ENCODE measurements at places on chromosomes 6 and 20.

DNA sequence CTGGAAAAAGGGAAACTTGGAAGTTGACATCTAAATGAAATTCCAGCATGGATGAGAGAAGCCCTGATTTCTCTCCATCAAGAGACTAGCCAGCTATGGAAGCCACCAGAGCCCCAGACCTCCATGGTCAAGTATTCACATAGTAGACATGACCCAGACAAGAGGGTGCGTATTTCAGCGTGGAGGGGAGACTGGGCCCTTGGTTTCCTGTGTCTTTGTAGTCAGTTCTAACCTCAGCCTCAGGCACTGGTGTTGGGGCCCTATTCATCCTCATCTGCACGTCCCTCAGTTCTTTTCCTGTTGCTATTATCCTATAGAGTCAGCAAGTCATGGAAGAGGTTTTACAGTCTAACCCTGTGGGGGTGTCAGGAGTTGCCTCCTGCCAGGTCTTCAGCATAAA is 12.5 kb downstream of the GNL1 start:
- DNase-seq = no peak

- DNase-seq = no peak
These were observed 41.6 kb downstream of the MRAP2 start for GRCh38 chr6:84074988-84075781.

- DNase-seq = no peak
These were observed 195.0 kb downstream of the CD83 start for GRCh38 chr6:14312587-14312986.

DNA sequence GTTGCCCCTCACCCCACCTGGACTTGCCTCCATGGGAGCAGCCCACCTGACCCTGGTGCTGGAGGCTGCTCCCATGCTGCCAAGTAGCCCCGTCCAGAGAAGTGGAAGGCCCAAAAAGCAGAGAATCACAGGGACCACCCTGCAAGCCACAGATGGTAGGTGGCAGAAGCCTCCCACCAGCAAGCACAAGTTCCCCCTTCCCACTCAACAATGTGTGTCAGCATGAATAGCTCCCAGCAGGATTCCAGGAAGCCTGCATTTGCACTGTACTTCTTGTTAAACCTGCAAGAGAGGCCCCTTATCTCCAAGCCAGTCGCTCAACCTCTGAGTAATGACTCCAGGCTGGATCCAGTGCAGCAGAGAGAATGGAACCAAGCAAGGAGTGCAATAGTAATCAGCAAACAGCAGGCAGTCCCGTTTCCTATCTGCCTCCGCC is 180.8 kb upstream of the CST7 start:
- DNase-seq = no peak

- no peak for DNase-seq
These were observed 23.3 kb upstream of the SIRPA start for GRCh38 chr20:1871807-1872458.

DNA sequence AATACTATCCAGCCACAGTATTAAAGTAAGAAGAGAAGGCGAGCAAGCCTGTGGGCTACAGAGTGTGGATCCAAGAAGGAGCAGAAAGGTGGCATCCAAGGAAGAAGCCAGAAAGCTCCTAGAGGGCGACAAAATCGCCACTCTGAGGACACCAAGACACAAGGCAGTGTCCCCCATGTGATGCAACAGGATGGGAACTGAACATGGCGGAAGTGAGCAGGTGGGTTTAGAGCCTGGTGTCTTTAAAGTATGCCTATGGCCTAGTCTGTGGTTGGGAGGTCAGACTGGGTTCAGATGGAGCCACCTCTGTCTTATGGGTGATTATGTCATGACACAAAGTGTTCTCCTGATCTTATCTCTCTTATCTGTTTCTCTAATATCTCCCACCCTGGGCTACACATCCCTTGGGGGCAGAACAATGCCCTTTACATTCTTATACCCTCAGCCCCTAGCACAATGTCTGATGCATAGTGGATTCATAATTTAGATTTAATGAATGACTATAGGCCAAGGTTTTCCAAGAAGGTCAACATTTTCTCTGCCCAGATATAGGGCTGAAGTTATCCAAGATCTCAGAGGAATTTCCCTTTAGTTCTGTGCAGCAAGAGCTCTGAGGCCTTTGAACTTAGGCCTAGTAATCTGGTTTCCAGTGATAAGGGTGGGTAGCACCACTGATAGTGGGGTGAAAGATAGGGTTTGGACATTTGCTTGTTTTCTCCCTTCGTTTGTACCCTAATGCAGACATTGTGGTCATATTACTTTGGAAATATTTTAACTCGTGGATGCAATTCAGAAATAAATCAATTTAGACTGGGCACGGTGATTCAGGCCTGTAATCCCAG is 167.3 kb upstream of the AKIRIN2 start:
- no peak for DNase-seq

GRCh38 chr6:126661646-126662045 is 321.7 kb downstream of the CENPW start:
- peak; percentile 86 for DNase-seq

DNA sequence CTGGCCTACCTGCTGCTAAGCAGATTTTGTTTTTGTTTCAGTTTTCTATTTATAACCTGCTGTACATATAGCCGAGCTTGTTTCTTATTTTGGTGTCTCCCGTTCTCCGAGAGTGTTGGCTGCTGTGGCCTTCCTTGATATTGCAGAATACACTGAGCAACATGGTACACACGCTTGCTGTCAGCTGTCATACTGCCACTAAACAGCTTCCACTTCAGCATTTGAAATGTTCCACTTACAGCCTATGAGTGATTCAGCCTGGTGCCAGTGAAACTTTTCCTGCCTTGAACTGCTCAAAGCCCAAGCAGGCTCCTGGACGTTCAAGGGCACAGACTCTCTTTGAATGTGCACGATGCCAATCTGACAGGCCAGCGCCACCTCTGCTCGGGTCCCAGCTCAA is 87.1 kb downstream of the PSMG4 start:
- DNase-seq = no peak

GRCh38 chr20:34724172-34724571 is 20.0 kb downstream of the TP53INP2 start:
- no peak for DNase-seq

DNA sequence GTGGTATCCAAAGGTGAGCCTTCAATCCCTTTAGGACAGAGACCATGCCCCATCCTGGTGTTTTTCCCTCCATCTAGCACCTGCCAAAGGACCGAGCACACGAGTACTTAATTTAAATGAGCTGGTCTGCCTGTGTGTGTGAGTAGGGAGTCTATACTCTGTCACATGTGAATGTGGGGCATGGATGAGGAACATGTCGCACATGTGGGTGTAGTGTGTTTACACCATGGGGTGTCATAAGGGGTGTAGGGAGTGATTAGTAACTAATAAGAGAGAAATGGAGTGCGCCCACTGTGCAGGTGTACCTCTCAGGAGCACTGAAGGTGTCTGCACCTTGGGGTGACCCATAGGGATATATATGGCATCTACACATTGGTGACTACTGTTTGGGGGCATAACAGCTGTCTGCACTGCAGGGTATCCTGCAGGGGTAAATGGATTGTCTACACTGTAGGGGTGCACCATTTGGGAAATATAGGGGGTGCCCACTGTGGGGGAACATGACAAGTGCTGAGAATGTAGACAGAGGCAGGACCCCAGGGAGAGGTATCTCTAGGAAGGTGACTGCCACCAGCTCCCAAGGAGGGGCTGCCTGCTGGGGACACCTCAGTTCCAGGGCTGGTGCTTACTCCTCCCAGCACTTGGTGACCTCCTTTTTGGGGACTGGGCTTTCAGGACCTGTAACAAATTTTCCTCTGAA is 53.5 kb downstream of the EBF4 start:
- no peak for DNase-seq

GRCh38 chr20:34744340-34744739 is 40.2 kb downstream of the TP53INP2 start:
- no peak for DNase-seq

GRCh38 chr20:41143354-41143753 is 6.0 kb downstream of the PLCG1 start:
- DNase-seq = no peak

- DNase-seq = no peak
These were observed 418.7 kb downstream of the CBLN4 start for GRCh38 chr20:55586610-55587009.

DNA sequence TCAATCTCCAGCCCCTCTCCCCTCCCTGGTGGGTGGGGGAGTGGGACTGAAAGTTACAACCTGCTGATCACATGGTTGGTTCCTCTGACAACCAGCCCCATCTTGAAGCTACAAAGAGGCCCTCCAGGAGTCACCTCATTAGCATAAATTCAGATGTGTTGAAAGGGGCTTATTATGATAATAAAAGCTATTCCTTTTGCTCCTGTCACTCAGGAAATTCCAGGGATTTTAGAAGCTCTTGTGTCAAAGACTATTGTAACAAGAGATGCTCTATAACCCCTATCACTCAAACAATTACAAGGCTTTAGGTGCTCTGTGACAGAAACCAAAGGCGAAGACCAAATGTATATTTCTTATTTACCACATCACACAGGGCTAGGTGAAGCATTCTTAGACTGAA is 30.1 kb upstream of the MBOAT1 start:
- DNase-seq = no peak

GRCh38 chr6:169725125-169726048 is 1.1 kb upstream of the PHF10 start:
- DNase-seq = no peak

- DNase-seq = no peak
These were observed 30.6 kb upstream of the ME1 start for GRCh38 chr6:83461438-83461837.

- DNase-seq = no peak
These were observed 4.1 kb upstream of the GPR63 start for GRCh38 chr6:96841345-96841744.

GRCh38 chr6:125570526-125570925 is 178.9 kb upstream of the HEY2 start:
- no peak for DNase-seq

GRCh38 chr6:73451223-73452106 is 632 bp downstream of the CGAS start:
- no peak for DNase-seq

DNA sequence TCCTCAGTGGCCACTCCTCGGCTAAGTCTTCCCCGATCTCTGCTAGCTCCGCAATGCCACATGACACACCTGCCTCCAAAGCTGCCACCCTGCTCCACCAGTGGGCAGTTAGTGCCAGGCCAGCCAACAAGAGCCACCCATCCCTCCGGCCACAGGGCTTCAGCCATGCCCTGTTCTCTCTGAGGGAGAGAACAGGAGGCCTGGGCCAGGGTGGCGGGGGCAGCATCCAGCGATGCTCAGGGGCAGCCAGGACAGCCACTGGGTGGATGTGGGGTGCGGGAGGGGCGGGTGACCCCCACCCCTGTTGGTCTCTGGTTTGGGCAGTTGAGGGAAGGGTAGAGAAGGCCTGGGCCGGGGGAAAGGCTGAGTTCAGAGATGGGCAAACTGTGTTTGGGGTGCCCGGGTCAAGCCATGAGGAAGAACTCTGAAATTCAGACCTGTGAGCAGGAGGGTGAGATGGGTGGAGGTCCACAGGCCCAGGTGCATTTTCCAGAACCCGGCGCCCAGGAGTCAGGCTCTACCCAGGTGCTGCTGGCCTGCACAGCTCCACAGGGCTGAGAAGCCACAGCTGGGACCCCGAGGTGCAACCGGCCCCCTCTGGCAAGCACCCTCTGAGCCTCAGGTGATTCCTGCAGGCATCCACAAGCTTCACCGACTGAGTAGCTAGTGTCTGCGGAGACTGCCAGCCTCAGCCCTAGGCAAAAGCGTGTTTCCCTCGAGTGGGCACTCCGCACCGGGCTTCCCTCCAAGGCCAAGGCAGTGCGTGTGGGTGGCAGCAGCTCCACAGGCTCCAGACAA is 91.1 kb downstream of the SULF2 start:
- no peak for DNase-seq

GRCh38 chr6:132527791-132528190 is 10.3 kb upstream of the TAAR9 start:
- no peak for DNase-seq

DNA sequence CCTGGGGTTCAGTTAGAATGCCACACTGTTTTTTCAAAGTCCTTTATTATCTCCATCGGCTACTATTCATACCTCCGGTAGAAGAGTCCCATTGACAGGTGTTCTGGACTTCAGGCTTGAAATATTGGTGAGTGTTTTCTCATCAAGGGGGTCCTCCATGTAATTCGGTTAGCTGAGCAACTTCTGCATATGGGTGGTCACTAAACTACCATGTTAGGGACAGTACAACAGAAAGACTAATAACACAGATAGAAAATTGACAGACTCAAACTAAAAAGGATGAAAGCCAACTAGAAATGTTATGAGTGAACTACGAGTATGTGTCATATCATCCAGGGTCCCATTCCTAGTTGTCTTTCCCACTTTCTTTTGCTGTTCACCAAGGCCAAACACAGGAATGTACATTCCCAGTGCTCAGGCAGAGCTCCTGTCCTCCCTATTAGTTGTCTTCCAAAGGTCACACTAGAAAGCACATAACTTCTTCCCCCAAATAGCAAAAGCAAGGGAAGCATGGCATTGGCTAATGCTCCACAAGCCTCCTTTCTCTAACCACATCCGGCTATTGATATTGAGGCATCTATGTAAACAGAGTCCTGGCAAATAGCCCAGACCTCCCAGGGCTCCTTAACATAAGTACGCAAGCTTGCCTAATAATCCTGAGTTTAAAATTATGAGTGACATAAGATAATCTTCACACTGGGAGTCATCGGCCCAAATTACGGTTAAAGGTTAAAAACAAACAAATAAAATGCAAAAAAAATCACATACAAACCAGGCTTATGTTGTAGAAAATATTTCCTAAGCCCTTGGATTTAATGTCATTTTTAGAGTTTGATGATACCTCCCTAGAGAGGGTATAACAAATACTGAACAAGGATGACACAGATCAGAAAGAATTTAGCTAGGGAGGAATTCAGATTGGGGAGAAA is 13.2 kb downstream of the CCN2 start:
- DNase-seq = peak; percentile 64

GRCh38 chr6:145161501-145161900 is 573.8 kb downstream of the EPM2A start:
- DNase-seq = no peak

- peak; percentile 23 for DNase-seq
These were observed 10.0 kb upstream of the PFDN4 start for GRCh38 chr20:54197621-54198604.

DNA sequence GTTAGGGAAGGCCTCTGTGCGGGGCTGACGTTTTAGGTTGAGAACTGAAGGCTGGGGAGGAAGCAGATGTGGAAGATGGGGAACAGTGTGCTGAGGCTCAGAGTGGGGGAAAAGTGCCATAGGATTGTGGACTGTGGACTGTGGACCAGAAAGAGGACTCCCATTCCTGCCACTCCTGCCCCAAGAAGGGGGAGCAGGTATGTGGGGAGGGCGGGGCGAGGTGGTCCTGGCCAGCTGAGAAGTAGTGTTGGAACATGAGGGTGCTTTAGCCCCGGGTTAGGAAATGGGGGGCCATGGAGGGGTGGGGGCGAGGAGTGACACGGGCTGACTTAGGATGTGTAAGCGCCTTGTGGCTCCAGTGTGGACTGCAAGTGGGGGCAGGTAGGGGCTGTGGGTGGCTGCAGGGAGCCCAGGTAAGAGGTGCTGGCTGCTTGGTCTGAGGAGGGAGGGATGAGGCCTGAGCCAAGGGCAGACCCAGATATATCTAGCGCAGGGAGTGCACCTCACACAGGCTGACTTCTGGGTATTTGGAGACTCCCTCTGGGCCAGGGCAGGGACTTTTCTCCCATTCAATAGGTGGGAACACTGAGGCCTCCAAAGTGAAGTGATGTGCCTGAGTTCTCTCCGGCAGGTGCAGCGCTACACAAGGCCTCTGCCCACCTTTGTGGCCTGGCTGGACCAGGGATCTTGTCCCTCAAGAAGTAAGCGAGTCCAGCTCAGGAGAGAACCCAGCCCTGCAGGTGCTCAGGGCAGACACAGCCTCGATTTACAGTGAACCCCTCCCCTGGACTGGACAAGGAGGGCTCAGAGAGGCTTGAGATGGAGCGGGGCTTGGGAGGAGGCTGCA is 76.6 kb upstream of the TOX2 start:
- no peak for DNase-seq

All from AG04449 (cell line).